ENCODE measurements at places on chromosomes 1 and 21. TPM values are rescaled to one million over a fixed set of nuclear protein-coding genes. Genes with fewer than 3 reads are reported as not detected.

DNA sequence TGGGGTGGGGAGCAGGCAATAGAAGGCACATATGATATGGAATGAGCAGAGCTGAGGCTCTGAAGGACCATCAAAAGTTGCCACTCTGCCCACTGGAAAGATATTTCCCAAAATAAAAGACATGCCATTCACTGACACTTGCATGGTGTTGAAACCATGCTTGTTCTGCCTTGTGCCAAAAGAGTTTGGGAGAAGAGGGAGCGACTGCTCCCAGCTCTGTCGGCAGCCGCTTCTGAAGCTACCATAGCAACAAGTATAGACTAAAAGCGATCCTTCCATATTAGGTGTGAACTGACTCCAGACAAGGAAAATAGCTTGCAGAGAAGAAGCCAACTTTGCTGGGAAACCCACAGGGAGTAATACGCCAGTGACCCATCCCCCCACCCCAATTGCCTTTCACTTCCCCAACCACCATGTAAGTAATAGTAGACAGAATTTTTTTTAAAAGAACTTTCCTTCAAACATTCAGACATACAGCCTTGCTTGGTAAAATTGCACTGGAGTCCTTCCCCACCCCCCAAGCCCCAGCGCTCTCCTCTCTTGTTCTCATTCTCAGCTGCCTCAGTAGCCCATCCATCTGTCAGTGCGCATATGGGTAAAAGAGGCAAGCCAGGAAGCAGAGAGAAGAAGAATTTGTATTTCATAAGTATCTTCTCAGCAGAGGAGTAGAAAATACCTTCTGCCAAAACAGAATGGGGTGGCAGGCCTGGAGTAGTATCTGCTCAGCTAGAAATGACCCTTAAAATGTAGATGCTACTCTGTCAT lies 263.7 kb downstream of the OMA1 start:
- H3K27ac ChIP-seq = no peak overlapping the region
- no peaks in the 10 kb centered on the region for H3K4me1 ChIP-seq

DNA sequence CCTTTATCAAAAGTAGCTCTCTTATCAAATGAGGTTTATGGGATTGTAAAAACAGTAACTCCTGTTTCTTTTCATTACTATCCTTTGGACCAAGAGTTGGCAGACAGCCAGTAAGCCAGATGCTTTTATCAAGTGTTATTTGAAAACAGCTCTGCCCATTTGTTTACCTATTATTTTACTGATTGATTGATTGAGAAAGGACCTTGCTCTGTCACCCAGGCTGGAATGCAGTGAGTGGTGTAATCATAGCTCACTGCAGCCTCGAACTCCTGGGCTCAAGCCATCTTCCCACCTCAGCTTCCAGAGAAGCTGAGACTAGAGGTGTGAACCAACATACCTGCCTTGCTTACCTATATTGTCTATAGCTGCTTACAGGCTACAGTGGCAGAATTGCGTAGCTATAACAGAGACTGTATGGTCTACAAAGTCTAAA lies 3.6 kb downstream of the PRKAB2 start:
- no peaks in the 10 kb centered on the region for H3K27me3 ChIP-seq
- H3K4me3 ChIP-seq = no peak overlapping the region

DNA sequence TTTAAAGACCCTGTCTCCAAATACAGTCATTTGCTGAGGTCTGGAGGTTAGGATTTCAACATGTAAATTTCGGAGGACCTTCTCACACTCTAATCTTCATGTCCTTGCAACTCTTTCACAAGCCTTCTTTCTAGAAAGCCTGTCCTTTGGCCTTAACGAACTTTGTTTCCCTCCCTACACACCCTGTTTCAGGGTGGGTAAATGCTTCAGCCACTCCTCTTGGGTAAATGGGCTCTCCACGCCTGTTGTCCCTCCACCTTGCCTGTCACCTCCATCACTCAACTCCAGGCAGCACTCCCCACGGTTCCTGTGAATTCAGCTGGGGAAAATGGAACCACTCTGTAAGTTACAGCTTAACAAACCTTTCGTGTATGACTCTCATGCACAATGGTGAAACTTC lies 84.0 kb upstream of the COG2 start:
- DNase-seq = no peak
- no peaks in the 10 kb centered on the region for H3K4me1 ChIP-seq
- no peak overlapping the region for H3K4me3 ChIP-seq
- no peak overlapping the region for H3K27ac ChIP-seq
- H3K36me3 ChIP-seq = no peaks in the 10 kb centered on the region
- H3K27me3 ChIP-seq = no peaks in the 10 kb centered on the region

DNA sequence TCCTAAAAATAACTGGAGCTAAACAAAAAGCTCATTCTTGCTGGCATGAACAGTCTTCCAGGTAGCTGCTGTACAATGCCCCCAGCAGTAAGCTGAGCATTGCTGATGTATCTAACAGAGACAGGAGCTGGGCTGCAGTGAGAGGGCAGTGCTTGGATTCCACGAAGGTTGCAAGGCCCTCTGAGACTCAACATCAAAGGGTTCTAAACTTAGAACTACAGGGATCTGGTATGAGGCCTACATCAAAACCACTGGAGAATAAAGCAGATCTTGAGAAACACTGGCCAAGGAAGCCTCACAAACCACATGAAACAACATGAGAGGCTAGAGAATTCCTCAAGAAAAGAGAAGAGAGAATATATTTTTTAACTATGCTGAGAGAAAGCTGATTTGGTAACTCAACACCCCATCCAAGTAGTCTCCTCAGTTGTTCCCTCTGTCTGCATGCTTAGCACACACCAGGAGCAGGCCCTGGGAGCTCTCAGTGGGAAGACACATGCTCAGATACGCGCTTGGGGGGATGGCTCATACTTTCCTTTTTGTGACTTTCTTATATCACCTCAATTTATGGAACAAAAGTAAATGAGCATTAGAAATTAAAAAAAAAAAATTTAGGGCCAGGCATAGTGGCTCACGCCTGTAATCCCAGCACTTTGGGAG lies 27.7 kb downstream of the DSTYK start:
- H3K36me3 ChIP-seq = no peaks in the 10 kb centered on the region
- no peak overlapping the region for H3K4me3 ChIP-seq

DNA sequence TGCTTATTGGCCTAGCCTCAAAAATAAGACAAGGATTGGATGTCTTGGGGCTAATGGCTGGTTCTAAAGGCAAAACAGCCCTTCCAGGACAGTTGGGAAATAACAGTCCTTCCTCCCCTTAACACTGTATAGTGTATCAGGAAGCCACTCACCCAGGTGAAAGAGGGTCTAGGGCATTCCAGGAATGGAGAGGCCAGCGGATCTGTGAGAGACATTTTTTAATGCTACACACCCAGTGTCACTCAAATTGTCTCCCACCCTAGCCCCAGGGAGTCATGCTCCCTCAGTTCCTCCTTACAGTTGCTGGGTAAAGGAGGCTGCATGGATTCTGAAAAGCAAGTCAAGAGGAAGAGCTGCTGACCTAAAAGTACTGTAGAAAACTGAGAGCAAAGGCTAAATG lies 24.1 kb upstream of the EXO1 start:
- DNase-seq = no peak
- no peaks in the 10 kb centered on the region for H3K27me3 ChIP-seq

GRCh38 chr1:12413664-12414410 lies 184.0 kb downstream of the VPS13D start:
- H3K4me3 ChIP-seq = no peak overlapping the region
- no peaks in the 10 kb centered on the region for H3K36me3 ChIP-seq
- H3K4me1 ChIP-seq = no peaks in the 10 kb centered on the region
- no peak overlapping the region for H3K27ac ChIP-seq

The SFN gene
- 22.1 TPM for total RNA-seq

DNA sequence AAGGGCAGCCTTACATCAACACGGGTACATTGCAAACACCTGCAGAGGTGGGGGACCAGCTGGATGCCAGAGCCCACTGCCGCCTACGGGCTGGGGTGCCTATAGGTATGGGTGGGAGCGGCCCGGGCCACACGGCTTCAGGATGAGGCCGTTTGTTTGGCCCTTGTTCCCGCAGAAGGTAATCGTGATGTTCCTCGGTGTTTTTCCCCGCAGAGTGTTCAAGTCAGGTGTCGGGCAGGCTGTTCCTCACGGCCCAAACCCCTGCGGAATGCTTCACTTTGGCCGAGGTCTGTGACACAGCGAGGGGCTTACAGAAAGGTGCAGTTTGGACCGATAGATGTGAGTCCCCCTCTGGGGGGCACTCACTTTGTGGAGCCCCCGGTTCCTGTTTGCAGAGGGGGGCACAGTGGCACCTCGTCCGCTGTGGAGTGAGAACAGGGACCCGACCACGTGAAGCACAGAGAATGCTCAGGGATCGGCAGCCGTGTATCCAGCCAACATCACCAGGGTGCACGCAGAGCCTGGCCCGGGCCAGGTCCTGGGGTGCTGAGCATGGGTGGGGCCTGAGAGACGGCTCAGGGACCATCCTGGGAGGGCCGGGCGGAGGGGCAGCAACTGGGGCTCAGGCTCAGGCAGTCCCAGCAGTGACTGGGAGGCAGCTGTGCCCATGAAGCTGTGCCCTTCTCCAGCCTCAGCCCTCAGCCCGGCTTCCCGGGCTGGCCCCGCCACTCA lies 453 bp upstream of the TTLL10 start:
- H3K4me1 ChIP-seq = peaks cover 6% of the 10 kb centered on the region
- H3K36me3 ChIP-seq = no peaks in the 10 kb centered on the region
- no peaks in the 10 kb centered on the region for H3K27me3 ChIP-seq
- no peak overlapping the region for H3K27ac ChIP-seq
- no peak for DNase-seq

DNA sequence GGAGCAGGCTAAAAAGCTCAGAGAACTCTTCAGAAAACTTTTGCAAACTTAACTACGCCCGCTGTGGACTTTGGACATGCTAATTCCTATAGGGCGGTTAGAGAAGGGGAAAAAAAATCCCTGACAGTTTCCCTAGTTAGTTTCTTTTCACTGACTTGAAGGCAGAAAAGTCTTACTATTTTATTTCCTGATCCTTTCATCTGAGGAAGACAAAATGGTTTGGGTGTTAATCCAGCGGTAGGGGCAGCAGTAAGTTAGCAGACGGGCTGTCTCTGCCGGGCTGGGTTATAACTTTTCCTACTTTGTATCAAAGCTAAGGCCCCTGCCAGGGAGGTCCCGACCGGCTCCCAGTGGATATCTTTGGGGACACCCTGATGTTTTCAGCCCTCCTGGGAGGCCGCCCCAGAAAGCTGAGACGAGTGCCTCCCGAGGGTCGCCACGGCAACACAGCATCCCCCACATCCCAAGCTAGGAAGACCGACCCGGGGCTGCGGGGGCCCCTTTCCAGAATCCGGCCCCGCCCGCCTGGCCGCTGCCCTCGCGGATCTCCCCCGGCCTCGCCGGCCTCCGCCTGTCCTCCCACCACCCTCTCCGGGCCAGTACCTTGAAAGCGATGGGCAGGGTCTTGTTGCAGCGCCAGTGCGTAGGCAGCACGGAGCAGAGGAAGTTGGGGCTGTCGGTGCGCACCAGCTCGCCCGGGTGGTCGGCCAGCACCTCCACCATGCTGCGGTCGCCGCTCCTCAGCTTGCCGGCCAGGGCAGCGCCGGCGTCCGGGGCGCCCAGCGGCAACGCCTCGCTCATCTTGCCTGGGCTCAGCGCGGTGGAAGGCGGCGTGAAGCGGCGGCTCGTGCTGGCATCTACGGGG lies 162.6 kb downstream of the RUNX1 start:
- H3K36me3 ChIP-seq = no peaks in the 10 kb centered on the region
- H3K4me1 ChIP-seq = no peaks in the 10 kb centered on the region
- peaks cover 2% of the 10 kb centered on the region for H3K27me3 ChIP-seq
- no peak overlapping the region for H3K27ac ChIP-seq
- DNase-seq = peak; percentile 33
